NCI-H748 treated with DMSO at 0.1 percent for 48 hours (cell line): ENCODE measurements at places on chromosomes 6 and 20.

DNA sequence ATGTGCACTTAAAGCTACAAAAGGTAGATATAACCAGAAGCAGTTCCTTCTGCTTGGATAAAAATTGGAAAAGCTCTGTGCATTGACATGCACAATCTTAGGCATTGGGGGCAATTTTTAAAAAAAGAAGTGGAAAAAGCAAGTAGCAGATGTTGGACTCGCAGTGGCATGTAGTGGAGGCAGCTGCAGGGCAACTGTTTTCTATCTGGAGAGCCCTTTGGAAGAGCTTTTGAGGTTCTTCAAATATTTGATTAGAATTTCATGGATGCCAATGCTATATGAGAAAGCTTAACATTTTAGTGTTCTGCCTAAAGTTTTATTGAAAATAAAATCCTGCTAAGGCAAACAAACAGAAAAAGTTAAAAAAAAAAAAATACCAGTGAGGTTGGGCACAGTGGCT, 388.3 kb upstream of the RNF217 start:
- DNase-seq = no peak

DNA sequence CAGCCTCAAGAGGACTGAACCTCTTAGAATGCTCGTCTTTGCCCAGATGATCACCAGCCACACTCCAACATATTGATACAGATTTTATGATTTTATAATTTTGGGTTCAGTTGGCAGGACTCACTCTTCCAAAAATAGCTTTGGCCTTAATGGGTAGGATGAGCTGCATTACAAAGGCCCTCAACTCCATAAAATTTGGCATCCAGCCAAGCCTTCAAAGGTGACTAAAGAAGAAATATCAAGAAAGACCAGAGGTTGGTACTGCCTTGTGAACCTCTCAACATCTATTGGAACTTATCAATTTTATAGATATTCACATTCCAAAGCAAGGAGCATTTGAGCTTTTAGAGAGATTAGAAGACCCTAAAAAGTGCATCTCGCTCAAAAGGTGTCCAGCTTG, 48.4 kb upstream of the SNAP25 start:
- no peak for DNase-seq

- no peak for DNase-seq
Observed at GRCh38 chr20:37219751-37220668, 40.7 kb upstream of the MROH8 start.

- DNase-seq = no peak
Observed at GRCh38 chr6:157908369-157909281, 73.0 kb upstream of the SYNJ2 start.

DNA sequence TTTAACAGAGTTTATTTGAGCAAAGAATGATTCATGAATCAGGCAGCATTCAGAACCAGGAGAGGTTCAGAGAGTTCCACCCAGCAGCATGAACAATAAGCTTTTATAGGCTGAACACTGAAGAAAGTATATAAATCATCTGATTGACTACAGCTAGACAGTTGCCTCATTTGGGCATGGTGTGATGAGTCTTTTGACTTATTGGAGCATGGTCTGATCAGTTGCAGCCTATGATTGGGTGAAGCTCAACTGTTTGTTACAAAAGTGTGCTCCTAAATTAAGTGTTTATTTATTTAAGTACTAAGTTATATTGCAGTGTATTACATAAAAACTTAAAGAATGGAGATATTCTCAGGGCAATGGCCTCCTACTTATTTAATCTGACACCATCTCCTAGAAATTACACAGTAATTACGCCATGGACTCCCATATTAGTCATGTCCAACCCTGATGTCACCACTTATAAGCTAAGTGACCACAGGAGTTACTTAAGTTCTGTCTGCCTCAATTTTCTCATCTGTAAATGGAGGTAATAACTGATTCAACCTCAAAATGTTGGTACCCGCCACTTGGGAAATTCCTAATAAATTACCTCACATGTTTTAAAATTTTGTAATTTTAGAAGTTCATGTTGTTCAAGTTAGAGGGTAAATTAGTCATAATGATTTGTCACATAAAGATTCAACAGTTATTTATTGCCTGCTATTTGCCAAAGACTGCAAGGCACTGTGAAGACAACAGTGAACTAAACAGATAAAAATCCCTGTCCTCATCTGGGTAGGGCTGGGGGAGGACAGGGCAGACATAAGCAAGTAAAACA, 15.2 kb upstream of the ROS1 start:
- no peak for DNase-seq

DNA sequence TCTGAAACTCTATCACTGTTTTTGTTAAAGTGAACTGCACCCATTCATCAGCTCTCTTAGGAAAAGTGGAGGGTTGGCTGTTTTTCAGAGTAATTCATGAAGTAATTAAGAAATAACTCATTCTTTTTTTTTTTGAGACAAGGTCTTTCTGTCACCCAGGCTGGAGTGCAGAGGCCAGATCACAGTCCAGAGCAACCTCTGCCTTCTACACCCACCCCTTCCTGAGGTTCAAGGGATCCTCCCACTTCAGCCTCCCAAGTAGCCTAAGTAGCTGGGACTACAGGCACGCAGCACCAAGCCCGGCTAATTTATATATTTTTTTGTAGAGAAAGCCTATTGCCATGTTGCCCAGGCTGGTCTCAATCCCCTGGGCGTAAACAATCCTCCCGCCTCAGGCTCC, 2.6 kb downstream of the ZNFX1 start:
- no peak for DNase-seq

DNA sequence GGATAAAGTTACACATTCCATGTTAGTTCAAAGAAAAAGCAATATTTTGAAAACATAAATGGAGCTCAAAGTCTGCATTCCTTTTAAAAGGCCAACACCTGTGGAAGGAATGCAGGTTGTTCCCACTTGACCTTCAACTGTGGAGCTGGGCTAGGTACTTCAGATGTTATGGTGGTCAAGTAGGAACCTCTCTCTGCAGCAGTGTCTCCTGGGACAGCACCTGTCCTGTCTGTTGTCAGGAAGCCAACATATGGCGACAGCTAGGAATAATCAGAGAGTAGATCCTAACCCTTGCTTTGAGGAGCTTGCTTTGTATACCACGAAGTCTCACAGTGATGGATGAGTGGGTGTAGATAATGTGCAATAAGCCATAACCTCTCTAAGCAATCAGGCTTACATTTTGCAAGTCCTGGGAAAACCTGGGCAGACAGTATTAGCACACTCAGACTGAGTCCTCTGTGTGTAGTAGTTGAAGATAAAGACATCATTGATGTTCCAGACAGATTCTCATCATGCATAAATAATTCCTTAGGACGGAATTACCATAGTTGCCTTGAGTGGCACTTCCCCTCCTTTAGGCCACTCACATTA, 347.5 kb downstream of the PRL start:
- DNase-seq = no peak

DNA sequence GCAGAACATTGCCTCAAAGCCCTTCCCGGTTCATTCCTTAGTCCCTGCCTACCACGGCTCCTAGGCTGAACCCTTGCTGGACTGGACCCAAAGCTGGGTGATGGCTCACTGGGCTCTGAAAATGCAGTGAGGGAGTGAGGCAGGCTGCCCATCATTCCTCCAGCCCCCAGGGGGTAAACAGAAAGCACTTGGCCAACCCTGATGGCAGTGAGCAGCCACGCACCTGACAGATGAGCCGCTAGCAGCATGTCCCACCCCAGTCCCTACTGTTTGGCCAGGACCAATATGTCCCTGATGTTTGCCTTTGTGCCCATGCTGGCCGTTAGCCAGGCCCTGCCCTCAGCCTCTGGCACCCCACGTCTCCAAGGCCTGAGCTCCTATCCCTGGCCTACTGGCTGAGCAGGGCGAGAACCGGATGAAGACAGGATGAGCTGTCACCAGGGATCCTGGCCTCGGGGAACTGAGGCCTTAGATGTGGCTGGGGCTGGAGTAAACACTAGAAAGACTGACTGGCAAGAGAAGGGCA, 19.4 kb upstream of the BAK1 start:
- DNase-seq = no peak

- peak; percentile 26 for DNase-seq
Observed at GRCh38 chr6:108127826-108128225, 38.0 kb upstream of the NR2E1 start.

DNA sequence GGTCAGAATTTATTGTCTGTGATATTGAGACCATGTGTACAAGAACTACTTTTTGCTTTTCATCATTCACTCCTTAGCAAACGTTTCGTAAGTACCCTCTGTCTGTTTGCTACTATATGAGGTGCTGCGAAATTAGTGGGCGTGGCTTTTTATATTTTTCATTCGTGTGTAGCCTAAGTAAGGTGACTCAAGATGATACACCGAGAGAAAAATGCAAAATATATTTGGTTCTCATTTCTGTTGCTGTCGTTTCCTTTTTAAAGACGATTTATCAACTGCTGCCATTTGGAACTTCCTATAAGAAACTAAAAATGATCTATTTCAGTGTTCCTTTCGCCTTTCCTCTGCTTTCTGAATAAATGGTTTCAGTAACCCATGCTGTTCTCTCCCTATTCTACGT, 61.2 kb downstream of the VAPB start:
- DNase-seq = no peak

GRCh38 chr6:26306232-26306631, 58.8 kb upstream of the BTN3A2 start:
- DNase-seq = no peak

DNA sequence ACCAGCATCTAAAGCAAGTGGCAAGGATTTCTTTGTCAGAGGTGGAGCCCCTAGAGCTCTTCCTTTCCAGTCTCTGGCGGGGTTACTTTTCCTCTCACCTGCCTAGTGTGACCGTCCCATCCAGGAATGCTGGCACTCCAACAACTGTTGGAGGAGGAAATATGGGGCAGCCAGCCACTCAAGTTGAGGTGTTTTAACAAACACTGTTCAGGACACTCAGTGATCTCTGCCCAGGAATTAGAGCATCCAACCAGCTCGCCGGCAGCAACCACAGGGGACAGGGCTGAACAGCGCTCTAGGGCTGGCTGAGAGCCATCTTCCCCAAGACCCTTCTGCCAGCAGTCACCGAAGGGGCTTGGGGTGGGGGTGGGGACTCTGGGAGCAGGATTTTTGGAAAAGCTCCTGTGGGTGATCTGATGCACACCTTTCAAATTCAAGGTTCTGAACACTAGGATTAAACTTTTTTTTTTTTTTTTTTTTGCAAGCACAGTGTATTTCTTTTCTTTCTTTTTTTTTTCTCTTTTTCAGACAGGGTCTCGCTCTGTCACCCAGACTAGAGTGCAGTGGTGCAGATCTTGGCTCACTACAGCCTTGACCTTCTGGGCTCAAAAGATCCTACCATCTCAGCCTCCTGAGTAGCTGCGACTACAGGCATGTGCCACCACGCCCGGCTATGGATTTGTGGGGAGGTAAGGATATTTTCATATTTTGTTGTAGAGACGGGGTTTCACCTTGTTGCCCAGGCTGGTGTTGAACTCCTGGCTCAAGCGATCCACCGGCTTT, 28.4 kb upstream of the KCNK16 start:
- no peak for DNase-seq

DNA sequence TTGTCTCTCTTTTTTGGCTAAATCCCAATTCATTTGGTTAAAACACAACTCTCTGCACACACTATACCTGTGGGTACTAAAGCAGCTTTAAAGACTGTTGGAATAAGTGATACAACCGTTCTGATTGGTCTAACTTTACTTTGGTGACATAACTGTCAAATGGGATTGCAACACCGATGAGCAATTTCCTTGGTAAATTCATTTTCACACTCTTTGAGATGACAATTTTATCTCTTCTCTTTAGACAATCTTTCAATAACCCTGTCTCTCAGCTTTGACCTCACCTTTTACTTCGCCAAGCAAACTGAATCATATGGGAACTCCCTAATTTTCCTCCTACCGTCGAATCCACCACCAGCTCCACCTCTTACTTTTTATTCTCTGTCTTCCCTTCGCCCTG, 60.8 kb downstream of the ECT2L start:
- DNase-seq = no peak

DNA sequence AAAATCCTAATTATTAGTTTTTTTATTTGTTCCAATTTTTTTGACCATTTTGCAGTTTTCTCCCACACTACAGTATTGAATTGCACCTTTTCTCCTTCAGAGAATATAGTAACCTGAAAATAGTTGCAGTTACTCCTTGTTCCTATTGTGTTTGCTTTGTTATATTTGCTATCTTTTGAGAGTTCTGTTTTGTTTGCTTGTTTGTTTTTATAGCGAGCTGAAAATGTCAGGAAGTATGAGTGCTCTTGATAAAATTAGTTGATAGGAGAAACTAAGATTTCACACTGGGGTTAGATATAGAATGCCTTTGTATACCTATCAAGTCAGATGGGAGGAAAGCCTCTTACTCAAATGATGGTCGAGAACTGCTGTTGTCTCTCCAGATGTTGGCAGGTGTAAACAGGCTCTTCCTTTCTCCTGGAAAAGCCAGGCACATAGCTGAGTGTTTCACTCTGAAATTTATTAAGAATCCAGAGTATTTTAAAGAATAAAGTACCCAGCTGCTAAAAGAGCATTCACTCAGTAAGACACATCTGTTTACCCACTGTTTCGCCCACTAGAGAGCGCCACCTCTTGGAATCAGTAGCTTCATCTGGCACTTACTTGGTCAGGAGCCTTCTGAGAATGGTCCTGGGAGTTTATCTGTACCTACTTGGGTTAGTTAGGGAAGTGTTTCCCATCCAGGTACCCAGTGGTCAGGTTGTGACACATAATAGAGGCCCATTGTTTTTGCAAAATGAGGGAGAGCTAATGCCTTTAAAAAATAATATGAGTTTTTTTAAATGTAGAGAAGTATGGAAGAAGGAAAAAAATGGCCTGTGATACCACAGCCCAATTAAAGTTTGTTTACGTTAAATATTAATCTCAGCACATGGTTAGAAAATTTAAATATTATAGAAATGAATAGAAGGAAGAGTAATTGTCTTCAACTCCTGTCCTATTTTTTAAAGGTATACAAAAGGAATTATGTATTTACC, 11.2 kb downstream of the NT5DC1 start:
- peak; percentile 45 for DNase-seq

GRCh38 chr6:33126101-33126714, 50.4 kb downstream of the HLA-DPB1 start:
- peak; percentile 34 for DNase-seq

DNA sequence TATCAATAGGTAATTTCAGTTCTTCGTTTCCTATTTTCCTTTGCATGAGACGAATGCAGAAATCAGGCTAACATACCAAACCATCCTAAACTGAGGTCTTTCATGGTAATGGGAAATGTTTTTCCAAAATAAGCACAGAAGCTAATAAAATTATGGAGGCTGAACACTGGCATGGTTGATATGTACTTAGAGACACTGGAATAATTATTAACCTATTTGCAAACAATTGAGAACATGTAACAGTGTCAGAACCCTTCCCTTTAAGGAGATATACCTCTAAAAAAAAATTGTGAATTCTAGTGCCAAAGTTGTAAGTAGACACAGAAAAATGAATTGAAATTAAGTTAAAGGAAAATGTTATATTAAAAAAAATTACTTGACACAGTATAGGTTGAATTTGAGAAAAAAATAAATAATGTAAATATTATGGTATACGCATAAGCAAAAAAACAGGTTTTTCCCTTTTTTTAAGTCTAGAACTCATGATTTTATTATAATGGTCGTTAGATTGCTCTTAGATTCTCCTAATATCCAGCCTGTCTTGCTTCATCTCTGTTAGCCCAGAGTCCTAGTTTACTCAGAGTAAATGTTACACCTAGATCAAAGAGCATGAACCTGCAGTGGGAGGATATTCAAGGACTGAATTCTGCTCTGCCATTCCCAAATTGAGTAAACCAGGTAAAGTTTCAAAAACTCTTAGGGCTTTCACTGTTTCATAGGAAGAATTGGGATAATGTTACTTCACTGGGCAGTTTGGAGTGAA, 1.7 kb downstream of the SLC17A2 start:
- DNase-seq = no peak
